ENCODE measurements at places on chromosomes 6 and 20. TPM values are rescaled to one million over a fixed set of nuclear protein-coding genes. Genes with fewer than 3 reads are reported as not detected.

GRCh38 chr6:116986819-116987218 is 109.8 kb downstream of the RFX6 start:
- no peak for DNase-seq

DNA sequence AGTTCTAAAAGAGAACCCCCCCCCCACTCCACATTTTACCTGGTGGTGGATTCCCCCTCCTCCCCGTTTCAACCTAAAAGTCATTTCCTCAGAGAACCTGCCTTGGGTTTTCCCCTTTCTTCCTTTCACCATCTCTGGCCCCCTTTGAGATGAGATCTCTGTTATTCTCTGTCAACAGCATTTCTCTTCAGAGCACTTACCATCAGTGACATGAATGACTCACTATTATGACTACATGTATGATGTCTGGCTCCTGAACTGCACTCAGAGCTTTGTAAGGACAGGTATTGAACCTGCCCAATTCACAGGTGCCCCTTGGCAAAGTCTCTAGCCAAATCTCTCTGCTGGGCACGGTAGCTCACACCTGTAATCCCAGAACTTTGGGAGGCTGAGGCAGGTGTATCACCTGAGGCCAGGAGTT is 61.4 kb upstream of the JARID2 start:
- DNase-seq = no peak

The FAM162B gene
- 3.9 TPM for total RNA-seq

DNA sequence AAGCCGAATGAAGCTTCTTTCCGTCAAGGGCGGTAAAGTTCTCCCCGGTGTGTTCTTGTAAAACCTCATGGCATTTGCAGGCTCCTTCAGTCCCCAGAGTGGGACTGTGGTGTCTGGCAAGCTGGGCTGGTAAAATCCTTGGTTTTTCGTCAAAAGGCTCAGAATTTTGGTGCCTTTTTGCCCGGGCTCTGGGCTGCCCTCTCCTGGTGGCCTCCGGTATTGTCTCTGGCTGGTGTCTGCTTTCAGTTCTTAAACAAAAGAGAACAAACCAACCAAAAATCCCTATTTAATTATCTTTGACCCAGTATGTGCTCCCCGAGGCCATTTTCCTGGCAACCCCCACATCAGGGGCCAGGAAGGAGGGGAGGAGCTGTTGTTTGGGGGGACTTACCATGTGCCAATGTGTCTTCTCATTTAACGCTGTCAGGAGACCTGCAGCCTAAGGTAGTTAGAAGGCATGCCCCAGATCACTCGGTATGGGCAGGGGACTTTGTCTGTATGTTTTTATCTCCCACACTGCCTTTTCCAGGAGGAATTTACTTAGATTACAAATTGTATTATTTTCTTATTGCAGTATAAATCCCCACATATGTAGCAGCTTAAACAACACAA is 11.1 kb downstream of the CDH4 start:
- DNase-seq = no peak

DNA sequence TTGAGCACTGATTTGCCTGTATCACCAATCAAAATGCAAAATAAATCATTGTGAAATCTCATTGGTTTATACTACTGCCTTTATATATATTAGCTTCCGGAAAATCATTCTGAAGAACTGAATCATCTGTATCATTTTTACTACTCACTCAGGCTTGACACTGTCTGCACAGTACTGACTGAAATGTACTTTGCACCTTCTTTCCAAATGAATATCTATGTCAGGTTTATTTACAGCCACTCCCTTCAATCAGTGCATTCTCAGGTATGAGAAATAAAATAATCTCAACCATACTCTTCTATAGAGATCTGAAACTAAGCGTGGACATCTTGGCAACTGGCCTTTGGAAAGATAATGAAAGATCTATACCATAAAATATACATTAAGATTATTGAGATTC is 2.7 kb downstream of the KHDRBS2 start:
- no peak for DNase-seq

- no peak for DNase-seq
Measured at GRCh38 chr20:2114127-2114959, 12.7 kb downstream of the STK35 start.

GRCh38 chr20:59575653-59576052 is 28.7 kb upstream of the PHACTR3 start:
- DNase-seq = no peak

The LAMA4 gene
- 248 TPM for total RNA-seq

The TTLL9 gene
- 0.19 TPM for total RNA-seq

The UST gene
- total RNA-seq = 15.2 TPM

- no peak for DNase-seq
Measured at GRCh38 chr6:86856937-86857563, 80.3 kb upstream of the HTR1E start.

GRCh38 chr6:148042536-148042935 is 300.1 kb upstream of the SASH1 start:
- no peak for DNase-seq

The RALGAPB gene
- 29.7 TPM for total RNA-seq

The STMND1 gene
- not detected for total RNA-seq

DNA sequence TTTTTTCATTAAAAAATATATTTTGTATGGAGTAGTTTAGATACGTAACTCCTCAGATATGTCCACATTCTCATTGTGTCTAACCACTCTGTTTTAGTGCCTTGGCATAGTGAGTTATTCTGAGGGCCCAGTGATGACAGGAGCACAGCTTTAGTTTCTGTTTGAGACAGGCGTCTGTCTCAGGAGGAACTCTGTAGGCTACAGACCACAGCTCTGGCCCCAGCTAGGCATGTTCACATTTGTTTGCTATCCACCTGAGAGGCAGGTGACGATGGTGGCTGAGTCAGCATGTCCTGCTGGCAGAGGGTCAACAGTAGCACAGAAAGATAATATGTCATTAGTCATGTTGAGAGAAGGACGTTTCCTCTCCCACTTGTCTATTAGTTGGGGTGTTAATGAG is 16.3 kb downstream of the LRRC1 start:
- no peak for DNase-seq

The SMLR1 gene
- total RNA-seq = not detected

The NKX2-2 gene
- total RNA-seq = 0.23 TPM

DNA sequence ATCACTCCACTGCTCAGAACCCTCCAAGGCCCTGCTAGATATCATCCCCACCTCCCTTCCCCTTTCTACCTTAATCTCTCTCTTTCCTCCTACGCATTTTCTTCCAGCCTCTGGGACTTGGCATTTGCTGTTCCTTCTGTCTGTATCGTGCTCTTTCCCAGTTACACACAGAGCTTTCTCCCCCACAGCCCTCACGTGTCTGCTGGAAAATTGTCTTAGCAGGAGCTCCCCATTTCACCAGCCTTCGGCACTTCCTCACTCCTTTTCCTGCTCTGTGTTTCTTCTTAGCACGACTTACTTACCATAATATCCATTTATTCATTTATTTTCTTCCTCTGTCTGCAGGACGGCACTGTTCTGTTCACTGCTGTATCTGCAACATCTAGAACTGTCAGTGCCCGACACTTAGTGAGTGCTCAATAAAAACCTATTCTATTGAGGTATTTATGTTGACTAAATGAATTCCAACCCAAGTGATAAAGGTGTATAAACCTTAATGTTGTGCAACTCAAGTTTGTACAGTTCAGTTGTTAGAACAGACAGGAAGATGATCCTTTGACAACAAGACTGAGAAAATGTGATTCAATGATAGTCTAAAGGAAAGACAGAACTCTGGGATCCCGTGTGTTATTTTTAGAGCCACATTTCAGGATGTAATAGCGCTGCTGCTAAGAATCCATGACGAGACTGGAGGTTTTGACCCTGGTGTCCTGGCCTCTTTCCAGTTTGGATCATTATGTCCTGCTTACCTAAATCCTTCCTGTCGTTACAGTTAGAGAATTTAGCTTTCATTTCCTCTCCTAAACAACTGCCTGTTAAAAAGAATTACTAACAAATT is 170.1 kb upstream of the LAMP5 start:
- DNase-seq = no peak

The CNBD2 gene
- total RNA-seq = 2.0 TPM

DNA sequence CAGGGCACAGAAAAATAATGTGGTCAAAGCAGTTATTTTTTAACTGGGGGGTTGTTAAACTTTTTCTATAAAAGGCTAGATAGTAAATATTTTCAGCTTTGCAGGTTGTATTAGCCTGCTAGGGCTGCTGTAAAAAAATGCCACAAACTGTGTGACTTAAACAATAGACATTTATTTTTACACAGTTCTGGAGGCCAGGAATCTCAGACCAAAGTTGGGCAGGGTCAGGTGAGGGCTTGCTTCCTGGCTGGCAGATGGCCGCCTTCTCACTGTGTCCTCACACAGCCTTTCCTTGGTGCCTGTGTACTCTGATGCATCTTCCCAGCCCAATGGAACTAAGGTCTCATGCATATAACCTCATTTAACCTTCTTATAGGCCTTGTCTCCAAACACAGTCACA is 294.7 kb downstream of the PTPRT start:
- DNase-seq = no peak

GRCh38 chr6:107532706-107533105 is 42.8 kb downstream of the SOBP start:
- peak; percentile 86 for DNase-seq

DNA sequence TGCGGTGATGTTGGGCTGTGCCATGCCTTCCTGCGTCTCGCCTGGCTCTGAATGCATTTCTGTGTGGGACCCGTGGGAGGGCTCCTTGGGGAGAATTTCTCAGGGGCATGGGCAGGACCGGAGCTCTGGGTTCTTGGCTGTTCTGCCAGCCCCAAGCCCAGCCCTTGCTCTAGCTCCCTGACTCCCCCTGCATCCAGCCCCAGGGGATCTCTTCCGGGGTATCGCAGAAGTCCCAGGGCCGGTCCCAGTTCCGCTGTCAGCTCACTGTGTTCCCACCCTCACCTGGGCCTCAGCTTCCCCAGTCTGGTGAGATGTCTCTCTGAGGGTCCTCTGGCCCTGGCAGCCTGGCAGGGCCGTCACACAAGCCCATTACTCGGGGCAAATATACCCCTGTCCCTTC is 20.5 kb downstream of the SPDEF start:
- no peak for DNase-seq

The BEND6 gene
- 18.5 TPM for total RNA-seq

- no peak for DNase-seq
Measured at GRCh38 chr6:159996626-159997497, 28.0 kb downstream of the IGF2R start.

DNA sequence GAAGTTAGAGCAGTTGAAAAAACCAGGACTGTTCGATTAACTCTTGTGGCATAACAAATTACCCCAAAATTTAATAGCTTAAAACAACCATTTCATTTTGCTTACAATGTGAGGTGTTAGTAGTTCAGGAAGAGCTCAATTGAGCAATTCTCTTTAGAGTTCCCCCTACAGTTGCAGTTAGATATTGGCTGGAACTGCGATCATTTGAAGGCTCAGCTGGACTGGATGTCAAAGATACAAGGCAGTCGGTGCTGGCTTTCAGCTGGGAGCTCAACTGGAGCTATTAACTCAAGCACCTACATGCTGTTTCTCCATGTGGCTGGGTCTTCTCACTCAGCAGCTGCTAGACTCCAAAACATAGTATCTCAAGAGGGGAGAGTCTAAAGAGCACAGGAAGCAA is 96.0 kb upstream of the LOC128125822 start:
- no peak for DNase-seq

GRCh38 chr6:167714152-167714551 is 112.6 kb upstream of the AFDN start:
- no peak for DNase-seq

The CCDC170 gene
- 1.3 TPM for total RNA-seq
